Glutamatergic neuron (in vitro differentiated cells): ENCODE measurements at places on chromosomes 12 and 14. TPM values are rescaled to one million over a fixed set of nuclear protein-coding genes. Genes with fewer than 3 reads are reported as not detected.

- H3K4me1 ChIP-seq: peaks cover 62% of the 10 kb centered on the region
- peaks cover 16% of the 10 kb centered on the region for H3K36me3 ChIP-seq
- peak overlapping the region; percentile 59 for H3K27ac ChIP-seq
- peak overlapping the region; percentile 46 for H3K4me3 ChIP-seq
- peaks cover 6% of the 10 kb centered on the region for H3K27me3 ChIP-seq
Measured at GRCh38 chr14:96077983-96078624, 38.9 kb downstream of the C14orf132 start.

- H3K4me1 ChIP-seq: no peaks in the 10 kb centered on the region
- no peak overlapping the region for H3K4me3 ChIP-seq
- no peak for DNase-seq
- peaks cover 2% of the 10 kb centered on the region for H3K27me3 ChIP-seq
Measured at GRCh38 chr12:107108995-107109508, 15.7 kb upstream of the CRY1 start.

The SPIC gene
- not detected for total RNA-seq

The OVCH1 gene
- total RNA-seq: not detected

DNA sequence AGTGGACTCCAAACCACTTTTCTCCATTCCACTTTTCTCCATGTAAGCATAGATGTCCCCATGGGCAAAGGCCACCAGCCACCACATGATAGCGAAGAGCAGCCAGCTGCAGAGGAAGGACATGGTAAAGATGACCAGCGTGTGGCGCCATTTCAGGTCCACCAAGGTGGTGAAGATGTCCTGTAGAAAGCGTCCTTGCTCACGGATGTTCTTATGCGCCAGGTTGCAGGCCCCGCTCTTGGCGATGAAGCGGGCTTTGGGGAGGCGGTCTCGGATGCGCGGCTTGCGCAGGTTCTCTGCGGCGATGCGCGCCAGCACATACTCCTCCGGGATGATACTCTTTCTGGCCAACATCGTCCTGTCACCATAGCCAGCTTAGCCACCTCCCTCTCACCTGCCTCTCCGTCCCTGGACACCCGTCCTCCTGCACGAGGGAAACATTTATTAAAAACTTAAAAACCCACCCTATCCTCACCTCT, 1.2 kb downstream of the KCNJ8 start:
- peak; percentile 63 for DNase-seq
- H3K27ac ChIP-seq: no peak overlapping the region

The GPD1 gene
- total RNA-seq: 0.81 TPM

DNA sequence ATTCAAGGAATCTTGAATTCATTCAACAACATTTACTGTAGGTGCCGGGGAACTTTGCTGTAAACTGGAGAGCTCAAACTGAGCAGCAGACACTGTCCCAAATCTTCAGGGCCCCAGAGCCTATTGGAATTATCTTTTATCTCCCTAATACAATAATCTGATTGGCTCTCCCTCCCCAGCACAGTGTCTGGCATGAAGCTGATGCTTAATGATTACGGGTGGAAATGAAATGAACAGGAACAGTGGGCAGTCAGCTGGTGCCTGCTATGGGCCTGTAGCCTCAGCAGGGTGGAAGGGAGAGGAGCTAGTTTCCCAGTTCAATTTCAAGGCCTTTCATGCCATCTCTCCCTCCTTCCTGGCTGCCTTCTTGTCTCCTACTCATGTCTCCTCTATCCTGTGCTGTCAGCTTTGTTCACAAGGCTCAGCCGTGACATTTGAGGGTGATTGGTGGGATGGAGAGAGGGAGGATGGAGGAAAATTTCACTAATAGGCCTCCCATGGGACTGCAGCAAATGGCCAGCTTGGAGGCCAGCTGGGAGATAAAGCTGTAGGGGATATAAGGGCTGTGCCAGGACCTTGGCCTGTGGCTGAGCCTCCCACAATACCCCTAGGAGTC, 4.3 kb upstream of the RAPGEF3 start:
- peak overlapping the region; percentile 59 for H3K27ac ChIP-seq
- H3K4me1 ChIP-seq: peaks cover 15% of the 10 kb centered on the region
- no peak for DNase-seq

The PIANP gene
- 48.8 TPM for total RNA-seq

The SLC6A15 gene
- 123 TPM for total RNA-seq

The HPD gene
- not detected for total RNA-seq

The NUDT14 gene
- total RNA-seq: 114 TPM

The CCDC38 gene
- total RNA-seq: not detected

DNA sequence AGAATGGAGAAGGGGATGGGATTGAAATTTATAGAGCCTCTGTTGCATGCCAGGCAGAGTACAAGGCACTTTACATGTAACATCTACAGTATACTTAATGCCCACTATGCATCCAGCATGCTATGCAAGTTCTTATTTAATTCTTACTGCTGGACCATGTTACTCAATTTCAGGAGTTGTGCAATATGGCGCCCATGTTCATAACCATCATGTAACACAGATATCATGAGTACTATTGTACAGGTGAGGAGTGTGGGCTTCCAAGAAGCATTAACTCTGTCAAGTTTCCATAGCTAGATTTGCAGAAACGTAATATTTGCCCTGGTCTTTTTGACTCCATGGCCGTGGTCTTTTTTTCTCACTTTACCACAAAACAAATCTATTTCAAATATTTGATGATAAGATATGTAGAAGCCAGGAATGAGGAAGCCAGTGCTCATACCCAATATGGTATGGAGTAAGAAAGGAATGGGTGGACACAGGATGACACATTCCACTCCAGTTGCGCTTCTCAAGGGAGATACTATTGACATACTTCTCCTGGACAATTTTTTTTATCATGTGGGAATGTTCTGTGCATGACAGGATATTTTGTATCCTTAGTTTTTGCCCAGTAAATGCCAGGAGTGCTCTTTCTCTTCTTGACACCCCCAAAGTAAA, 191.8 kb downstream of the C12orf75 start:
- H3K27ac ChIP-seq: no peak overlapping the region
- peaks cover 5% of the 10 kb centered on the region for H3K36me3 ChIP-seq
- peaks cover 8% of the 10 kb centered on the region for H3K4me1 ChIP-seq
- no peak for DNase-seq

The PLBD2 gene
- total RNA-seq: 85.7 TPM

DNA sequence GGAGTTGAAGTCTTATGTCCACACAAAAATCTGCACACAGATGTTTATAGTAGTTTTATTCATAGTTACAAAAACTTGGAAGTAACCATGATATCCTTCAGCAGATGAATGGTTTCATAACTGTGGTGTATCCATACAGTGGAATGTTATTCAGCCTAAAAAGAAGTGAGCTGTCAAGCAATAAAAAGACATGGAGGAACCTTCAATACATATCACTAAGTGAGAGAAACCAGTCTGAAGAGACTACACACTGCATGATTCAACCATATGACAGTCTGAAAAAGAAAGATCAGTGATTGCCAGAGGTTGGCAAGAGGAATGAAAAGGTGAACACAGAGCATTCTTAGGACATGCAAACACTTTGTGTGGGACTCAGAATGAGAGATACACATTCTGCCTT, 18.6 kb upstream of the IFNG start:
- H3K36me3 ChIP-seq: no peaks in the 10 kb centered on the region
- no peaks in the 10 kb centered on the region for H3K4me1 ChIP-seq
- no peak for DNase-seq
- H3K27ac ChIP-seq: no peak overlapping the region

DNA sequence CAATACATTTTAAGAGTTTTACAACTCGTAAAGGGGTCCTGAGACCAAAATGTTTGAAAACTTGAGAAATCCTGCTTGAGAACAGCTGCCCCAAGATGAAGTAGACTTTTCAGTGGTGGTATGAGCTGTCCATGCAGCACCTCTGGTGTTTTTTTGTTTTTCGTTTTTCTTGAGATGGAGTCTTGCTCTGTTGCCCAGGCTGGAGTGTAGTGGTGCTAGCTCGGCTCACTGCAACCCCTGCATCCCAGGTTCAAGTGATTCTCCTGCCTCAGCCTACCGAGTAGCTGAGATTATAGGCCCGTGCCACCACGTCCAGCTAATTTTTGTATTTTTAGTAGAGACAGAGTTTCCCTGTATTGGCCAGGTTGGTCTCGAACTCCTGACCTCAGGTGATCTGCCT, 5.5 kb downstream of the PAPOLA start:
- peaks cover 5% of the 10 kb centered on the region for H3K27me3 ChIP-seq
- no peak overlapping the region for H3K27ac ChIP-seq
- peaks cover 26% of the 10 kb centered on the region for H3K4me1 ChIP-seq
- no peak overlapping the region for H3K4me3 ChIP-seq

The OR4E2 gene
- not detected for total RNA-seq

DNA sequence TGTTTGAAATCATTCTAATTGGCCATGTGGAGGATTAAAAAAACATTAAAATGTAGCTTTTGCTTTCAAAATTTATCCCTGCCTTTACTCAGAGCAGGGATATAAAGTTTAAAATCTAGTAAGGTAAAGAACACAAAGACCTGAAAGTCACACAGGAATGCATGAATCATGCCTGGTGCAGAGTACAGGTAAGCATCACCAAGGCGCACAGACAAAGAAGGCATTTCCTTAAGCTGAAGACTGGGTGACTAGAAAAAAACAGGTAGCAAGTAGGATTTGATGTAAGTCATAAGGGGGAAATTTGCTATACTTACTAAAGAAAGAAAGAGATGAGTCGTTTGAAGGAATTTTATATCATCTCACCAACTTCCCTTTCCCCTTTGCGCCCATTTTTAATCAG, 405.6 kb downstream of the GXYLT1 start:
- no peaks in the 10 kb centered on the region for H3K36me3 ChIP-seq
- H3K4me3 ChIP-seq: no peak overlapping the region
- peaks cover 3% of the 10 kb centered on the region for H3K27me3 ChIP-seq
- H3K4me1 ChIP-seq: peaks cover 4% of the 10 kb centered on the region
- no peak for DNase-seq
- no peak overlapping the region for H3K27ac ChIP-seq

GRCh38 chr14:67962215-67962644, 142.7 kb downstream of the RAD51B start:
- no peaks in the 10 kb centered on the region for H3K36me3 ChIP-seq
- no peak overlapping the region for H3K27ac ChIP-seq
- H3K27me3 ChIP-seq: peaks cover 2% of the 10 kb centered on the region
- no peaks in the 10 kb centered on the region for H3K4me1 ChIP-seq
- DNase-seq: no peak

DNA sequence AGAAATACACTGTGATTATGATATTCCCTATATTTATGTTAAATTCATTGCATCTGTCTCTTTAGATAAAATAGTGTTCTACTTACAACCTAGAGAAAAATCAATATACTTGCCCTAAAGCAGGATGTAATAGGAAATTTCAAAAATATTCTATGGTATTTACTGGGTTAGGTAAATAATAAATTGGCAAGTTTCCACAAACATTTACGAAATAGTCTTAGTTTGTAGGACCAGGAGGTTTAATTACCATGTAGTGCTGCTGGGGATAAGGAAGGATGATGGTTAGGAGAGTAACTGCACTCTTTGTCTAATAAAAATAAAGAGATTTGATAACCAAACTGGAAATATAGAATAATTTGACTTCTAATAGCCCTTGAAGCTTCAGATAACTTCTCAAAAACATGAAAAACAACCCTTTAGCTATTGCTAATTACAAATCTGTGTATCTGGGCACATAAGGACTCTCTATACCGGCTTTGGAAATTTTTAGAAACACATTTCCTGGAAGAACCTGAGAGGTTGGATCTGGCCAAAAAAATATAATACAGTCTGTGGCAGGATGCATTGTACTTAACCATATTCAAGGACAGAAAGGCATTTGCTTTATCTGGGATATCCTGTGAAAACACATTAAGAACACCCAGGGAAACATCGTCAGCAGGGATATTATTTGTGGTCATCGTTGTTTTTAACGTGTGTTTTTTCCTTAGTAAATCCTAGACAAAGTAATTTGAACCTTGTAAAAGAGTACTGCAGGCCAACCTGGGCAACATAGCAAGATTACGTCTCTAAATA, 36.7 kb upstream of the TMCC3 start:
- no peaks in the 10 kb centered on the region for H3K36me3 ChIP-seq
- H3K4me1 ChIP-seq: no peaks in the 10 kb centered on the region
- no peak for DNase-seq
- H3K27ac ChIP-seq: no peak overlapping the region
- H3K4me3 ChIP-seq: no peak overlapping the region

The GARIN6 gene
- not detected for total RNA-seq

GRCh38 chr12:94240171-94240570, 91.8 kb downstream of the PLXNC1 start:
- H3K27me3 ChIP-seq: no peaks in the 10 kb centered on the region
- H3K4me3 ChIP-seq: no peak overlapping the region
- H3K4me1 ChIP-seq: no peaks in the 10 kb centered on the region
- no peak overlapping the region for H3K27ac ChIP-seq

DNA sequence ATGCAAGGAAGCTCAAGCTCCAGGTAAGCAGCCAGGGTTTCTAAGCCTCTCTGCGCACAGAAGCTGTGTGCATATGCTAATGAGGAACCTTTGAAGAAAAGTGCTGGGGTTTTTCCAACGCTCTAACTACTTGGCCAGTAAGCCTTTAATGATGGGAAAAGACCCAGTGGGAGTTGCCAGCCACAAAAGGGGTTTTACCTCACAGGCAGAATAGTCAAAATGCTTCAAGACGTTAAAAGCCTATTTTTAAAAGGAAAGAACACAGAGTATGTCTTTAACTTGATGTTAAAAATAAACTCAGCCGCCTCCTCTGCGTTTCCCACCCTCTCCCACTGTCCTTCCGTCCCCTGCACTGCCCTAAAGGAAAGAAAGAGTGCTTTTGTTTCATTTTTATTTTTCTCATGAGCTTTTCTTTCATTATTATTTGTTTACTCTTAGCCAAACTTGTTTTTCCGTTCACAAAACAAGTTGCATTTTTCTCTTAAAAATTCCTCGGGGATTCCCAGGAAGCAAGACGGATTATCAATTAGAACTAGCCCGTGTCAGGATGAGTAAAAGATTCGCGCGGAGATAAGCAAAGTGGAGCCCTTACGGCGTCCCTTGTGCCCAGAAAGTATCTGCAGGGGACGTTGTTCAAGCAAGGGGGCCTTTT, 209.8 kb upstream of the NUDT4 start:
- peaks cover 2% of the 10 kb centered on the region for H3K27me3 ChIP-seq
- DNase-seq: no peak
- no peak overlapping the region for H3K27ac ChIP-seq
- no peak overlapping the region for H3K4me3 ChIP-seq
- peaks cover 6% of the 10 kb centered on the region for H3K4me1 ChIP-seq
- H3K36me3 ChIP-seq: no peaks in the 10 kb centered on the region

GRCh38 chr12:120231316-120232011, 30.6 kb upstream of the RPLP0 start:
- peak overlapping the region; percentile 90 for H3K27ac ChIP-seq
- peak overlapping the region; percentile 74 for H3K4me3 ChIP-seq
- H3K27me3 ChIP-seq: peaks cover 17% of the 10 kb centered on the region
- H3K36me3 ChIP-seq: no peaks in the 10 kb centered on the region
